Stimulated activated CD4-positive, alpha-beta T cell treated with anti-CD3 and anti-CD28 coated beads, Interleukin-1b, Interleukin-23, amount 100 ng/mL, for 48 hours (primary cell): ENCODE measurements at places on chromosomes 2 and 18.

GRCh38 chr2:203574824-203575223 is 39.7 kb upstream of the RAPH1 start:
- DNase-seq: no peak

GRCh38 chr2:48939232-48939631 is 183.7 kb upstream of the LHCGR start:
- DNase-seq: no peak

- DNase-seq: no peak
These were observed 177.0 kb downstream of the CTIF start for GRCh38 chr18:48715711-48716361.

- DNase-seq: no peak
These were observed 85.9 kb upstream of the SP3 start for GRCh38 chr2:174051068-174051467.

GRCh38 chr18:25345081-25345866 is 6.7 kb downstream of the ZNF521 start:
- no peak for DNase-seq

DNA sequence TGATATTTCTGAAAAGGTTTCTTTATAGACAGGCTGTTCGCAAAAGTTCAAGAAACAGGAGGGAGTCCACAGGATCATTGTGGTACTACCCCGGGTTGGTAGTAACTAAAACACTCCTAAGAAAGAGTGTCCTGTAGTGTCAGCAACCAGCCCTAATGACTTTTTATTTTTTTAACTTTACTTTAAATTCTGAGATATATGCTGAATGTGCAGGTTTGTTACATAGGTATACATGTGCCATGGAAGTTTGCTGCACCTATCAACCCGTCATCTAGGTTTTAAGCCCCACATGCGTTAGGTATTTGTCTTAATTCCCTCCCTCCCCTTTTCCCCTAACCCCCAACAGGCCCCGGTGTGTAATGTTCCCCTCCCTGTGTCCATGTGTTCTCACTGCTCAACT is 1396.9 kb upstream of the ZEB2 start:
- DNase-seq: no peak

DNA sequence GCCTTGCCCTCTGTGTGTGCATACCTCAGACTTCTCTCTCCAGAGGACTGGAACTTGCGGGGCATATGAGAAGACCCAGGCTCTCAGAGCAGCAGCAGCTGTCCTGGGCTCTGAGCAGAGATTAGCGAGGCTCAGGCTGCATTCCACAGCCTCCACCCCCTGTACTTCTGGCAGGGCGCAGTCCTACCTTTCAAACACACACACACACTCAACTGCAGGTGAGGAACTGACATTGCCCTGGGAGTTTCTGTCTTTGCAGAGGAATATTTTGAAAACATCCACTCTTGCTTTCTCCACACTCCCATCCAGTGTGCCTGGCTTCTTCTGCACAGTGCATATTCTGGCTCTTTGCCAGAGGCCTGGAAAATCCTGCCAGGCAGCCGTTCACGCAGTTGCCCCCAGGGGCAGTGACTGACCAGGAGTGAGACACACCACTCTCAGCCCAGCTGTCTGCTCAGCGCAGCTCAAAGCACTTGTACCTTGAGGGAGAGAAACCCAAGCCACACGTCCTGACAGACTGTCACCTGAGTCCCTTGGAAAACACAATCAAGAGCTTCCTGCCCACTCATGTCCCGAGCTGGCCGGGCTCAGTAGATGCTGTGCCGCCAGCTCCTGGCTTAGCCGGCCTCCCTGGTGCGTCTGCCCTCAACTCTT is 460.8 kb downstream of the RNF144A start:
- DNase-seq: no peak

GRCh38 chr2:155830817-155831579 is 501.5 kb downstream of the NR4A2 start:
- no peak for DNase-seq

DNA sequence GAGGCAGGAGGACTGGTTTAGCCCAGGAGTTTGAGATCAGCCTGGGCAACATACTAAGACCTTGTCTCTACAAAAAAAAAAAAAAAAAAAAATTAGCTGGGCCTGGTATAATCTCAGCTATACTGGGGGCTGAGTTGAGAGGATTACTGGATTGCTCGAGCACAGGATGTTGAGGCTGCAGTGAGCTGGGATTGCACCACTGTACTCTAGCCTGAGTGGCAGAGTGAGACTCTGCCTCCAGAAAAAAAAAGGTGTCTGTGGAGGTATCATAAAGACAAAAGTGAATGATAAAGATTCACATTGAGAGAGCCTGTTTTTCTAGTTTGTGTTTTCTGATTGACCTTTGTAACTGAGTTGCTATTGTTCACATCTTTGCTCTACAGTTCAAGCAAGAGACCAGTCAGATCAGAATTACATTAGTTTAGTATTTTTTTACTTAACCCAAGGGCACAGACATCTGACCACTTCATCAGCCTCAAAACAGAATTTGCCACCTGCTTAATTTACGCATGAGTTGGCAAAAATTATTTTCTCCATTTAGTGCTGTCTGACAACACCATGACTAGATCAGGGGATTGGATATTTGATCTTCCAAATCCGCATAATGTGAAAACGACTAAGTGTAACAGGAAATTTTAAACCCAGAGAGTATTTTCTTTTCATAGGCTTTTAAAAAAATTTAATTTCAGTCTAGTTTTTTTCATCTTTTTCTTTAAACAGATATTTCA is 271.0 kb downstream of the TGIF1 start:
- no peak for DNase-seq

DNA sequence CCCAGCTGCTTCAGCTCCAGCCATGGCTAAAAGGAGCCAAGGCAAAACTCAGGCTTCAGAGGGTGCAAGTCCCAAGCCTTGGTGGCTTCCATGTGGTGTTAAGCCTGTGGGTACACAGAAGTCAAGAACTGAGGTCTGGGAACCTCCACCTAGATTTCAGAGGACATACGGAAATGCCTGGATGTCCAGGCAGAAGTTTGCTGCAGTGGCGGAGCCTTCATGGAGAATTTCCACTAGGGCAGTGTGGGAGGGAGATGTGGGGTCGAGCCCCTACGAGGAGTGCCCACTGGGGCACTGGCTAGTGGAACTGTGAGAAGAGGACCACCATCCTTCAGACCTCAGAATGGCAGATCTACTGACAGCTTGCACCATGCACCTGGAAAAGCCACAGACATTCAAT is 76.1 kb upstream of the KCTD1 start:
- no peak for DNase-seq

DNA sequence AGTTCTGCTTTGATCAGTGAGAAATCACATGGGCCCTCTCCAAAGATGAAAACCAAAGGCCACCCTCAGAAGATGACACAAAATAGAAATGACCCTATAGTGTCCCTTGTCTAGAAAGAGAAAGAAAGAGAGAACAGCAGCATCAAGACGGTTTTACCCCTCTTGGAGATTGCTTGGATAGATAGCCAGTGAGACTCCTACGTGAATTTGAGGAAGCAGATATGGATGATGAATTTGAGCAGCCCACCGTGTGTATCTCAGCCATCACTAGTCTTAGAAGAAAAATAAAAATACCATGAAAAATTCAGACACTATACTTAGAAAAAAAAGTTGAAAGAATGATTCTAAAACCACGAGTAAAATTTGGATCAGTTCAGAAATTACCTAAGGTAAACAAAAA is 329.1 kb upstream of the CNTNAP5 start:
- no peak for DNase-seq

- DNase-seq: no peak
These were observed 102.5 kb downstream of the USP40 start for GRCh38 chr2:233464056-233464455.
